ENCODE measurements at places on chromosomes 3 and 15. TPM values are rescaled to one million over a fixed set of nuclear protein-coding genes. Genes with fewer than 3 reads are reported as not detected.

ADAMTS9 gene
- total RNA-seq: 4.6 TPM

TGM4 gene
- total RNA-seq: not detected

XRN1 gene
- total RNA-seq: 33.2 TPM

C3orf20 gene
- total RNA-seq: not detected

RRP9 gene
- total RNA-seq: 18.0 TPM

C3orf85 gene
- total RNA-seq: not detected

PLOD2 gene
- total RNA-seq: 208 TPM

SKIC8 gene
- 35.1 TPM for total RNA-seq

HRG gene
- total RNA-seq: not detected

SLCO3A1 gene
- total RNA-seq: 3.7 TPM

FAM98B gene
- total RNA-seq: 20.9 TPM

FBXL22 gene
- 3.9 TPM for total RNA-seq

STRC gene
- total RNA-seq: 0.87 TPM

ADAMTS17 gene
- total RNA-seq: 3.4 TPM

PAQR5 gene
- total RNA-seq: not detected

CNTN3 gene
- total RNA-seq: 2.1 TPM

CLDN18 gene
- not detected for total RNA-seq

DPPA4 gene
- 0.22 TPM for total RNA-seq

CIDEC gene
- total RNA-seq: not detected

LRRK1 gene
- total RNA-seq: 11.3 TPM

KBTBD12 gene
- not detected for total RNA-seq

HGD gene
- not detected for total RNA-seq

TGM5 gene
- total RNA-seq: not detected

CYP1A1 gene
- total RNA-seq: 0.27 TPM

GCNT3 gene
- 0.70 TPM for total RNA-seq

POC1A gene
- 5.7 TPM for total RNA-seq

TUSC7 gene
- not detected for total RNA-seq

HRH1 gene
- total RNA-seq: 30.1 TPM

STRA6 gene
- 5.4 TPM for total RNA-seq

IGDCC3 gene
- 0.27 TPM for total RNA-seq

FGD5 gene
- 0.22 TPM for total RNA-seq

FMN1 gene
- 4.8 TPM for total RNA-seq

Measured in chondrocyte (in vitro differentiated cells).